Glutamatergic neuron (in vitro differentiated cells): ENCODE measurements at places on chromosomes 13 and 19.

GRCh38 chr13:69619651-69620050 lies 488.0 kb upstream of the ATXN8OS start:
- DNase-seq: no peak

DNA sequence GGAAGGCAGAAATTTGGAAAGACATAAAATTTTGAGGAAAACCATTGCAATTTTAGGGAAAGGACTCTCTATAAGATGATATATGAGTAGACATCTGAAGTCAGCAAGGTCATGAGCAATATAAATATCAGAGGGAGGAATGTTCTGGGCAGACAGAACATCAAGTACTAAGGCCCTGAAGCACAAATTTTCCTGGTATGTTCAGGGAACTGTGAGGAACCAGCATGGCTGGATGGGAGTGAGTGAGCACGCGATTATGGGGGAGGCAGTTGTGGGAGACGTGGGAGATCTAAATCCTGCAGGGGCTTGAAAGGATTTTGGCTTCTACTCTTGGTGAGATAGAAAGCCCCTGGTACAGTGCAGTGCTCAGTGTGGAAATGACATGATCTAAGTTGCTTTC lies 112.0 kb downstream of the TBC1D4 start:
- DNase-seq: no peak

- no peak for DNase-seq
Measured at GRCh38 chr19:49065905-49066512, 1.4 kb upstream of the NTF4 start.

DNA sequence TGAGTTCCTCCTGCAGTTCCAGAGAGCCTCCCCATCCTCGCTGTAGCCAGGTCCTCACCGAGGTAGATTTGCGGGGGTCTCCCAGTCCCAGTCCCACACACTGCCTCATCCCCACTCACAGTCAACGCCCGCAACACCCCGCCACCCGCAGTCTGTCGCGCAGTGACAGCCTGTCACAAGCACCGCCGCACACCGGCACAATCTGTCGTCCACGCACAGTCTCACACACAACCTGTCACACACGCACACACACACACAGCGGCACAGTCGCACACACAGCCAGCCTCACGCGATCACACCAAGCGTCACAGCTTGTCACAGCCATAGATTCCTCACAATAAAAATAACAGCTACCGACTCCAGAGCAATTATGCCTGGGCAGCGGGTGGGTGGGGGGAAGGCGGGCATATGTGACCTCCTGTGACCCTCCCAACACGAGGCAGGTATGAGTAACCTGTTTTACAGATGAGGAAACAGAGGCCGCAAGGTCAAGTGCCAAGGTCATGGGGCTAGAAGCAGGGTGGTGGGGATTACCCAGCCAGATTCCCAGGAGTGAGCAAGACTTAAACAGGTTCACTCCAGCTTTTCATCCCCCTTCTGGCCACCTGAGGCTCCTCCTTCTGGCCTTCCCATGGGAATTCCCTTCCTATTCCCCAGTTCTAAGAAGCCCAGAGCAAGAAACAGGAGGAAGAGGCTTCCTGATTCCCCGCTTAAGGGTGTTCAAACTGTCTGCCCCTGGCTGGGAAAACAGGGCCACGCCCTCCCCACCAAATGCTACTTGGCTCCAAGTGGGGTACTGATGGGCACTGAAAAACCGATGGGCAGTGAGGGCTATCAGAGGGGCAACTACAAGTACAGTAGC lies 13.9 kb downstream of the NFIX start:
- DNase-seq: no peak

GRCh38 chr19:2837430-2837829 lies 3.8 kb upstream of the ZNF555 start:
- no peak for DNase-seq

DNA sequence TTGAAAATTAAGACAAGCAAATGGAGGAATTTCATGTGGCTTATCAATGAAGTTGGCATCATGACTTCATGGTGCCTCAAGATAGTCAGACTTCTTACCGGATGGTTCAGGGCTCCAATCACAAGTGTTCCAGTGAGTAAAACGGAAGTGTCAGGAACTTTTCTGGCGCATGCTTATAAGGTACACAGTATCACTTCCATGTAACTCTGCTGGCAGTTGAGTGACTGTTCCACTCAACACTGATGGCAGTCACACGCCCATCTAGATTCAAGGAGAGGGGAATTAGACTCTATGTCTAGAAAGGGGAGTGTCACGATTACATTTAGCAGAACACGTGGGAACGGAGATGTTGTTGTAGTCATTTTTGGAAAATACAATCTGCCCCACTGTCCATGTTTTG lies 114.3 kb downstream of the KCTD15 start:
- DNase-seq: no peak

DNA sequence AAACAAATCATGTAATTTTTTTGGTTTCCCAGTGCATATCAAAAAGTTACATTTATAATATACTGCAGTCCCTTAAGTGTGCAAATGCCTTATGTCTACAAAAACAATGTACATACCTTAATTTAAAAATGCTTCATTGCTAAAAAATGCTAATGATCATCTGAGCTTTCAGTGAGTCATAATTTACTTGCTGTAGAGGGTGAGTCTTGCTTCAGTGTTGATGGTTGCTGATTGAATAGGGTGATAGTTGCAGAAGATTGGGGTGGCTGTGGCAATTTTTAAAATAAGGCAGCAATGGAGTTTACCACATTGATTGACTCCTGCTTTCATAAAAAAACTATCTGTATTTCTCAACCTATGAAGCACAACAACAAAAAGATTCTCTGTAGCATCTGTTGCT lies 613.9 kb downstream of the TBC1D4 start:
- DNase-seq: no peak

DNA sequence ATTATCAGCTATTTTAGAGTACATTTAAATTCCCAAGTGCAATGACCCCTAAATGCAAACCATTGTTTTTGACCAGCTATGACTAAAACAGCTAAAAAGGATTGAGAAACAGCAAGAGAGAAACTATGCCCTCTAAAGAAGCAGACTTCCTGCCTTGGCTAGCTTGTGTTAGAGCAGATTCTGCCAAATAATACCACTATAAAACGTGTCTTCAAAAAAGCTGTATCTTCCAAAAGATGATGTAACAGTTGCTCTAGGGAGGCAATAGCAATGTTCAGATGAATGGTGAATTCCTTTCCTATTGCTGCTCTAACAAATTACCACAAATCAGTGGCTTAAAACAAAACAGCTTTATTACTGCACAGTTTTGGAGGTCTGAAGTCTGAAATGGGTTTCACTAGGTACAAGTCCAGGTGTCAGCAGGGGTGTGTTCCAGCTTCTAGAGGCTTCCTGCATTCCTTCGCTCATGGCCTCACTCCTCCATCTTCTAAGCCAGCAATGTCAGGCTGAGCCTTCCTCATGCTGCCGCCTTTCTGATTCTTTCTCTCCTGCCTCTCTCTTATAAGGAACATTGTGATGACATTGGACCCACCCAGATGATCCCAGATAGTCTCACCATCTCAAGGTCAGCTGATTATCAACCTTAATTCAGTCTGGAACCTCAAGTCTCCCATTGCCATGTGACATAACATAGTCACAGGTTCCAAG lies 84.5 kb downstream of the LRRC63 start:
- no peak for DNase-seq

DNA sequence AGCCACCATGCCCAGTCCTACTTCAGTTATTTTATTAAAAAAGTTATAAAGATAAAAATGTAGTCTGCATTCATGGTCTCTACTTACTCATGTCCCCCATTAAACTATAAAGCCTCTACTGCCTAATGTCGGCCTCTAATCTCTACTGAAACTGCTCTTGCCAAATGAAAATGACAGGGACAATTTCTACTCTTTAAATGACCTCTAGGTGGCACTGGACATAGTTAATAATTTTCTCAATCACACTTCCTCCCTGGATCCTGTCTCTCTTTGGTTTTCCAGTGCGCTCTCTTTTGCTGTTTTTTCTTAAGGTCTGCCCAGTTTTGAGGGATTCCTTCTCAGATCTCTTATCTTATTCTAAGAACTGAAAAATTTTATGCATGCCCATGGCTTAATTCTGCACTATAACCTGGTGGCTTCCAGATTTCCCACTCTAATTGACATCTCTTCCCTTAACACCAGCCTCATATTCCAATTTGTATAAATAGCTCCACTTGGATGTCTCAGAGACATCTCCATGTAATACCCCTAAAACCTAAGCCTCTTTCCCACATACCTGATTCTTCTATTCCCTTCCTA lies 54.3 kb downstream of the MTMR6 start:
- no peak for DNase-seq
